KG1 (cell line): ENCODE measurements at places on chromosomes 7 and 10.

GRCh38 chr7:76514926-76515771 is 4.8 kb downstream of the UPK3B start:
- no peak for DNase-seq

DNA sequence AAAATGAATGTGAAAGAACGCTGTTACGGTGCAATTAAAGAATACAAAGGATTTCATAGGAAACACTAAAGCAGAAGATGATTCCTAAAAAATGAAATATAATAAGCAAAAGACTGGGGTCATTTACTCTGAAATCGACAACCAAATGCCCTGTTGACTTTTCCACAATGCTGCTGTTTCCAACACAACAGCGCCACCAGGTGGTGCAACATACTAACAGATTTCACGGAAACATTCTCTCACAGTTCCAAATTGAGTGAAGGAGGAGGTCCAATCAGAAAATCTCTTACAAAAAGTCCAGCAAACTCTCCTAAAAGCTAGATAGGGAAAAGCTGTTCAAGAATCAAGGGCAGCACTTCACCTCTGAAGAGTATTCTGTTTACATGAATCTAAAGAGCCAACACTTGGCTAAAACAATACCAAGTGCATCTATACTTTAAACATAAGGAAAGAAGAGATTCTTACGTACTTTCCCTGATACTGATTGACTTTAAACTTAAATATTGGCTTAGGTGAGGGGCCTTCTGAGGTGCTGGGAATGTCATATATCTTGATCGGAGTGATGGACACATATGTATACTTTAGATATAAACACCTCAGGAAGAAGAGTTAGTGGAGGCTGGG is 55.9 kb downstream of the UPF2 start:
- DNase-seq, result no peak

DNA sequence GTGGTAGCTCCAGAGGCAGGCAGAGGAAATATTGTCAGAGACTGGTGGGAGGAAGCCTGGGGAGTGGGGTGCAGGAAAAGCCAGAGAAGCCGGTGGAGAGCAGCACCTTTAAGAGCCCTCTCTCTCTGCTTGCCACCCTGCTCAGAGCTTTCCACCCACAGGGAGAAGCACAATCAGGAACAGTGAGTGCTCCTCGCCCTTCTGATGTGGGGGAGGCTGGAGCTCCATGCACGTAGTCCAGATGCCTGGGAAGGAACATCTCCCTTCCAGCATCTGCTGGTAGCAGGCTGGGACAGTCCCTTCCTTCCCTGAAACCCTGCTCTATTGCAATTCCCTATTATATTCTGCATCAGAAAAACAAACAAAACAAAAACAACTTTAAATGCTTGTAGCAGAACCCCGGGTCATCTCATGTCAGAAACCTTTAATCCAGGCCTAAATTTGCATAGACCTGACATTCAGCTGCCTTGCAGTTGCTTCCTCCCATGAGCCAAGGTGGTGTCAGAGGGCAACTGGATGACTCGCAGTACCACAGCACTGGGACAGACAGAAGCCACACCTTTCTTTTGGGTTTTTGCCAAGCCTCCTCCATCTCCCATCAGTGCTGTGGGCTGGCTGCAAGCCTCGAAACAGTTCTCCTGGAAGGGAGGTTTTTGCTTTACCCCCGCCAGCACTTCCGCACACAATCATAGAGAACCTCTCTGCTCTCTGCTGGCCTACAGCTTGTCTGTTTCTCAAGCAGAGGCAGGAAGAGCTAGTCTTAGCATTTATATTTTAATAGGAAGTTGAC is 13.1 kb downstream of the AVPI1 start:
- DNase-seq, result no peak

DNA sequence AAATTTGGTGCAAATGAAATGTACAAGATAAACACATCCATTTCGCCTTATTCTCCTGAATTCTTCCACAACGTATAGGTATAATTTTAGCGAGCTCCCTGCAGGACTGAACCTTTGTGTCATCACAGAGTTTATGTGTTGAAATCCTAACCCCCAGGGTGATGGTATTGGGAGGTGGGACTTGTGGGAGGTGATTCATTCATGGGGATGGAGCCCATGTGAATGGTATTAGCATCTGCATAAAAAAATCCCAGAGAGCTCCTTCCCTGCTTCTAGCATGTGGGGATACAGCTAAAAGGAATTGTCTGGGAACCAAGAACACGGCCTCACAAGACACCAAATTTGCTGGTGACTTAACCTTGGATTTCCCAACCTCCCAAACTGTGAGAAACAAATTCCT is 741.4 kb upstream of the VSTM2A start:
- no peak for DNase-seq

DNA sequence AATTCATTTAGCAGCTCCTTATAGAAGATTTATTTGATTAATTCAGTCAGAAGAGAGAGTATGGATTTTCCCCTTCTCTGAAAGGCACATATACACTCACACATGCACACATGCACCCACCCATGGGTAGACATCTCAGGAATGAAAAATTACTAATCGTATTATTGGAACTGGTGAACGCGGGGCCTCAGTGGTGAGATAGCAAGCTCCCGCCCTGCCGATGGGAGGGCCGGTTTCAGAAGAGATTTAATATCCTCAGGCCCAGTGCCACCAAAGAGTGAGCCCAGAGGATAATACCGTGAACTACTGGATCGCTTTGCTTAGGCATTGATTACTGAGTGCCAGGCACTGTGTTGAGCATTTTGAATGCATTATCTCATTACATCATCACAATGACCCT is 38.0 kb upstream of the EMX2 start:
- DNase-seq, result no peak

GRCh38 chr10:75335191-75335590 is 66.4 kb downstream of the ZNF503 start:
- DNase-seq, result no peak

DNA sequence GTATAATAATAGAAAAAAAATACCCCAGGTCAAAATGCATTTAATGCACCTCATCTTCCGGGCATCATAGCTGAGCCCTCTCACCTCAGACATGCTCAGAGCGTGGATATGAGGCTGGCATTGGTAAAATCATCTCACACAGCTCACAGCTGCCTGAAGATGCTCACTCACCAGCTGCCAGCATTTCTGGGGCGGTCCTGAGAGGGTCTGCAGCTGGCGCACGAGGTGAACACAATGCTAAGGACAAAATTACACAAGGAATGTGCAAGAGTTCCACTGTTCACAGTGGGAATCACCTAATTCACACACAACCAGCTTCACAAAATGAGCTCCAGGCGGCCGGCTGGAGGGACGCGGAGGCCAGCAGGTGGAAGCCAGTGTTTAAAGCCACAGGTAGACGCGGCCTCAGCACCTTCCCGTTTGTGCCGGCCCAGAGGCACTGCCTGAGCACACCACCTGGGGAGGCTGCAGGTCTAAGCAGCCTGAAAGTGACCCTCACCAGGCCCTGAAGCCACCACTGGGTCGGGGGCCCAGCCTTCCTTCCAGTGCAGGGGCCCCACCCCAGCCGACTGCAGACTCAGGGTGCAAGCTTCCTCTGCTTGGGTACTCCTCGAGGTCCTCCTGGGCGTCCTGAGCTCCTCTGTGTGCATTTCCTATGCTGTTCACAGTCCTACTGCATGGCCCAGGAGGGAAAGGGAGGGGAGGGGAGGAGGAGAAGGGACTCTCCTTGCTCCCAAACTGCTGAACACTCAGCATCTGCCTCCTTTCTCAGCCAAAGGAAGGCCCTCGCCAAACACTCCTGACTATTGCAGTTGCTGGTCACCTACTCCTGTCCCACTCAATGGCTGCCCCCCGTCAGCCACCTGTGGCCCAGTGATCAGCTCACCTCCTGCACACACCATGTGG is 61.2 kb upstream of the FAM20C start:
- no peak for DNase-seq

DNA sequence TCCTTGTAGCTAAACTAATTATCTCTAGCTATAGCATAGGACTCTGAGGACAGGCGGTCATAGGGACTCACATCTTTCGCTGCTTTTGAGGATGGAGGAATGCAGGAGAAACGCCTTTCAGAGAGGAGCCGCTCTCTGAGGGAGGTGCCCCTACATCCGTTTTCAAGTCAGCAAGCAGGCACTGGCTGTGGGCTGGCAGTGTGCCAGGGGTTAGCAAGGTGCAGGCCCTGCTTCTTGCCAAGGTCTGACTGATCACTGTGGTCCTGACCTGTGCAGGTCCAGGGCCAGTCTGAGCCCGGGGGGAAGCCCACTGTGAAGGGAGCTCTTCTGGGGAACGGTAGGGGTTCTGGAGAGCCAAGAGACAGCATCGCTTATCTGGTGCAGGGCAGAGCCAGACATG is 89.4 kb downstream of the SH3PXD2A start:
- DNase-seq, result no peak

GRCh38 chr10:61135276-61135721 is 191.3 kb upstream of the RHOBTB1 start:
- DNase-seq, result no peak

DNA sequence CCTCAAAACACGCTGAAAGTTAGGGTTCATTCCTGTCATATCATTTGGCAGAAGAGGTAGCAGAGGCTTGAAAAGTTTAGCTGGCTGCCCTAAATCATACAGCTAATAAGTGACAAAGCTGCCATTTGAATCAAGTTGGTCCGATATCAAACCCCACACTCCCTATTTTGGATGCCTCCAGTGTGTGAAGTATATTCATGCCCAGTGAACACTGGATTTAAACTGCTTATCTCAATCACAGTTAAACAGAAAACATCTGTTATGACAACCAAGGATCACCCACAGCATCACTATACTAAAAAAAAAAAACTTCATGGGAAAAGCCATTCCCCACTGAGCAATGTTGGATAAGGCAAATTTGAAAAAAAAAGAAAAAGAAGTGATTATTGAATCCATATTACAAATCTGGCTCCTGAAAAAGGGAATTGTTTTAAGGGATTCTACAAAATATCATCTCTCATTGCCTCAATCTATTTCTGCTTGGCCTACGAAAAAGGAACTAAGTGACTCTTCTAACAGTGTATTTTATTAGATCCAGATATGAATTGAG is 48.3 kb downstream of the ABCB1 start:
- no peak for DNase-seq

- DNase-seq, result no peak
These were observed 284.3 kb downstream of the PARD3 start for GRCh38 chr10:34530778-34531177.

DNA sequence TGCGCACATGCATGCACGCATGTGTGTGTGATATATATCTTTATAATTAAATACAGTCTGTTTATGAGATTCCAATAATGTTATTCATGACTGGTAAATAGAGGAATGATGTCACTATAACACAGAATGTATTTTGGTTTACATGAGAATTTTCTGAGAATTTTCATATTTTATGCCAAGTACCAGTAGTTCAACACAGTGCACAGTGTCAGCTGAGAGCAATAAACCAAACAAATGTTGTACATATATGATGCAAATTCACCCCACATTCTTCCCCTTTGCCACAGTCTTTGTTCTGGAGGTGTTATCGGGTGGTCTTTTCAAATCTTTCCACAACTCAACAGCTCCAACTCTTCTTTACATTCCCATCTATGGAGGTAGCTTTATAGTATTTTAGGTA is 462.2 kb upstream of the GRM3 start:
- no peak for DNase-seq

DNA sequence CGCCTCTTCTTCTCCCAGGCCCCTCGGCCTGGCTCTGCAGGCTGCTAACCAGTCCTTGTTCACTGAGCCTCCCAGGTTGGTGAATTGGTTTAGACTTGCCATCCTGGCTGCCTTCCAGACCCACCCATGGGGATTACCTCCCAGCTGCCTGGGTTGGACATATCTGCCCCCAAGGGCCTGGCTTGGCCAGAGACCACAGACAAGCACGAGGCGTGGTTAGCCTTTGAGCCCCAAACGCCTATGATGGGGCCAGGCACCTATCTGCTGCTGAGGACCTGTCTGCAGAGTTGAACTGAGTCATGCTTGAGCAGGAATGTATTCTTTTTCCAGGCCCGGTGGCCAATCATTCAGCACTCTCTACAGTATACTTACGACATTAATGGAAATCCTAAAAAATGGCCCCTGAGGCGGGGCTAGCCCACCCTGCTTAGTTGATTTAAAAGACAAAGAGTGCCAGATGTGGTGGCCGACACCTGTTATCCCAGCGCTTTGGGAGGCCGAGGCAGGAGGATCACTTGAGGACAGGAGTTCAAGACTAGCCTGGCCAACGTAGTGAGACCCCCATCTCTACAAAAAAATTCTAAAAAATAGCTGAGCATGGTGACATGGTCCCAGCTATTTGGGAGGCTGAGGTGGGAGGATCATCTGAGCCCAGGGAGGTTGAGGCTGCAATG is 361.5 kb downstream of the FRMD4A start:
- no peak for DNase-seq

GRCh38 chr7:151897161-151897731 is 20.3 kb upstream of the PRKAG2 start:
- no peak for DNase-seq

- DNase-seq, result no peak
These were observed 213.1 kb downstream of the ELFN1 start for GRCh38 chr7:1883031-1883761.

- DNase-seq, result no peak
These were observed 60.3 kb downstream of the PLXDC2 start for GRCh38 chr10:19876570-19876969.

DNA sequence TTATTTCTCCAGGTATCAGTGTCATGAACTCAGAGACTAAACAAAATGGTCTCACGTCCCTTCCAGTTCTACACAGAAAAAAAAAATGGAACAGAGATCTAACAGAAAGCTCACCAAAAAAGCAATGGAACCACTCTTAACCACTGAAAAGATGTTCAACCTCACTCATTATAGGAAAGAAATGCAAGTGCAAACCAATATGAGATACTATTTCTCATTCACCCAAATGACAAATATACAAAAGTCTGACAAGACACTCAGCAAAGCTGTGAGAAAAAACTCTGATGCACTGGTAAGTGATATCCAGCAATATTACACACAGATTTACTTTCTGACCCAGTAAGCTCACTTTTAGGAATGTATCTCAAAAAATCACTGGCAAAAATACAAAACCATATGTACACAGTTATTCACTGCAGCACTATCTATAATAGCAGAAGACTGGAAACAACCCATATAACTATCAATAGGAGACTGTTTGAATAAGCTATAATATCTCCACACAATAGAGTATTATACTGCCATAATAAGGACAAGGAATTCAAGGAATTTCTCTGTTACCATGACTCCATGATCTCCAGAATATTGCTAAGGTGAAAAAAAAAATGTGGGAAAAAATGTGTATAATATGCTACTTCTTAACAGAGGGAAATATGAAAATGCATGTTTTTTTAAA is 36.6 kb downstream of the ABI1 start:
- DNase-seq, result no peak

DNA sequence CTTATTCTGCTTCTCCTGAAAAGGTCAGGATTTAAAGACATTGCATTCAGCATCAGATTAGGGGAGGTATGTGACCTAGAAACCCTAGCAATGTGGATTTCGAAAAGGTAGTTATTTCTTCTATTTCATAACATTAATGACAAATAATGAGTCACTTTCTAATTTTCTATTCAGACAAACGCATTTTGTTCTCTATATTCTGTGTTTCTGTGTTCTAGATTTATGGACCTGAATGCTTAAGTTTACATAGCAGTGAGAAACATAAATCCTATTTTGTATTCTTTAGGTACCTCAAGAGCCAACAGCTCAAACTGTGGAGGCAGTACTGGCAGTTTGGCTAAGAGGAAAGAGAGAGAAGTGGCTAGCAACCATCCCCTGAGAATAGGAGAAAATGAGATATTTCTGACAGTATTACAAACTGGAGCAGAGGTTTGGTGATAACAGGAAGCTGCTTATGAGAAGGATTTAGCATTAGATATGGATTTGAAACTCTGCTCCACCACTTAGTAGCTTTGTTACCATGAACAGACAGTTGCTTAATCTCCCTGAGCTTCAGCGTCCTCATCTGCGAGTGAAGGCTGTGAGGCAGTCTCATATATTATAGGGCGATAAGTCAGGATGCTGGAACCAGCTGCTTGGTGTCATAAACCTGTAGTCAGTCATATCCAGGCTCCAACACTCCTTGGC is 28.2 kb downstream of the CDK14 start:
- no peak for DNase-seq
